ENCODE measurements at places on chromosomes 1 and 21. TPM values are rescaled to one million over a fixed set of nuclear protein-coding genes. Genes with fewer than 3 reads are reported as not detected.

DNA sequence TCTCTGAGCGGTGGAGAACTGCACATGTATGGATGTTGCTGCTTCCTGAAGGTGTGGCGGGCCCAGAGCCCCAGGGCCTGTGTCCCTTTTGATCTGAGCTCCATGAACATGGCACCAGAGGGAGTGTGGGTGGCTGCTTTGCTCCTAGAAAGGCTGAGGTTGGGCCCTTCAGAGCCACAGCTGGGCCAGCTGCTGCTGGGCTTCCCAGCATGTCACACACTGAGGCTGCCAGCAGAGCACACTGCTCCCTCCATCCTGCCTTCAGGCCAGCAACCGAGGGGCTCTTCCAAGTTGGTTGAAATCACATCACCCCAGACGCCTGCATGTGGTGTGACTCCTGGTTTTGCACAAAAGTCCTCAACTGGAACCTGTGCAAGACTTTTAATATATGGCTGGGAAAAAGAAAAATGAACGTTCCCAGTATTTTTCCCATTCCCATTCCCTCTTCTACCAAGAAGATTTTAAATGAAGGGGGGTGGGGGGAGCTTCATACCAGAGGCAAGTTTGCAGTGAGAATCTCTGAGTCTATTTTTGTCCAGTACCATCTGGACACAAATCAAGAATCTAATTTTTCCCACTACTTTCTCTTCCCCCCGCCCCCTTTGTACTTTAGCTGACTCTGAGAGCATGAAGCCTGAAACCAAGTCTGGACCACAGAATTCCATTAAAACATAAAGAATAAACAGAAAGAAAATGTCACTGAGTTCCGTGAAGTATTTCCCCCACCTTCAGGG is 26.2 kb upstream of the NGF start:
- no peak for DNase-seq
- no peaks in the 10 kb centered on the region for H3K36me3 ChIP-seq
- no peaks in the 10 kb centered on the region for H3K27me3 ChIP-seq
- no peak overlapping the region for H3K4me3 ChIP-seq
- H3K27ac ChIP-seq: peak overlapping the region; percentile 17

- DNase-seq: no peak
- H3K4me1 ChIP-seq: no peaks in the 10 kb centered on the region
- H3K4me3 ChIP-seq: no peak overlapping the region
- no peaks in the 10 kb centered on the region for H3K27me3 ChIP-seq
- H3K27ac ChIP-seq: no peak overlapping the region
- no peaks in the 10 kb centered on the region for H3K36me3 ChIP-seq
These were observed 35.1 kb upstream of the SLC30A10 start for GRCh38 chr1:219963432-219963831.

- no peak overlapping the region for H3K4me3 ChIP-seq
- H3K27me3 ChIP-seq: no peaks in the 10 kb centered on the region
- H3K4me1 ChIP-seq: no peaks in the 10 kb centered on the region
- DNase-seq: no peak
These were observed 109.7 kb upstream of the HP1BP3 start for GRCh38 chr1:20896826-20897225.

DNA sequence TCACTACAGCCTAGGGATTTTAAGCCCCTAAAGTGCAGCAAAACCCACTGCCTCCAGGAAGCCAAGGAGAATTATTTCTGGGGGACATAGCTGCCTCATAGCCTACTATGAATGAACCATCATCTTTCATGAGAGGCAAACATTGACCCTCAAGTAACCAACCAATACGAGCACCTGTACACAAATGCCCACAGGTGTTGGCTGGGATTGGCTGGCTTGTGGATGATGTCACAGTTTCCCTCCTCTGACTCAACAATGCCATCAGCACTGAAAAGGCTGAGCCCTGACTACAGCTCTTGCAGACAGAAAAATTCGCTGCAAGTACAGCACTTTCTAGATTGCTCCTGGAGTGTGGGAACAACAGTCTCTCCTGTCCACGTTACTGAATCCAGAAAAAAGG is at the start of gene HMGB4:
HMGB4 (plus strand) TSS at position 301 of the 400 bp plus-strand sequence. CDS start 113 bp downstream, outside the sequence.
- H3K27me3 ChIP-seq: no peaks in the 10 kb centered on the region
- no peak within 1 kb of the TSS for H3K27ac ChIP-seq
- DNase-seq: no peak
- H3K4me1 ChIP-seq: peaks cover 7% of the 10 kb centered on the region
- no peaks in the 10 kb centered on the region for H3K36me3 ChIP-seq
- H3K4me3 ChIP-seq: no peak within 1 kb of the TSS

DNA sequence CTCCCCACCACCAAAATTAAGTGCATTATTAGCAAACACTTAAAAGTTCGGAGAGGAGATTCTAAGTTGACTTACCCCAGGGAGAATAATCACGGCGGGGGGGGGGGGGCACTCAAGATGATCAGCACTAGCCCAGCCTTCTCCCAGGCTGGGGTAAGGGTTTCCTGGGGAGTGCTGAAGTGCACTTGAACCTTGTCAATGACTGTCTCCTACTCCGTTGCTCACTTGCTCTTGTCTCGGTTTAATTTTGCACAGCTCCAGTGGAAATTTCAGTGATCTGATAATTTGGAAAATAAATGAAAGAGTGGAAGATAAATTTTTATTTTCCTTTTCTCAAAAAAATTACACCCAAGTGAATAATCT is 59.2 kb downstream of the PBX1 start:
- no peak overlapping the region for H3K27ac ChIP-seq
- no peak overlapping the region for H3K4me3 ChIP-seq
- H3K36me3 ChIP-seq: no peaks in the 10 kb centered on the region
- DNase-seq: no peak
- H3K27me3 ChIP-seq: no peaks in the 10 kb centered on the region

DNA sequence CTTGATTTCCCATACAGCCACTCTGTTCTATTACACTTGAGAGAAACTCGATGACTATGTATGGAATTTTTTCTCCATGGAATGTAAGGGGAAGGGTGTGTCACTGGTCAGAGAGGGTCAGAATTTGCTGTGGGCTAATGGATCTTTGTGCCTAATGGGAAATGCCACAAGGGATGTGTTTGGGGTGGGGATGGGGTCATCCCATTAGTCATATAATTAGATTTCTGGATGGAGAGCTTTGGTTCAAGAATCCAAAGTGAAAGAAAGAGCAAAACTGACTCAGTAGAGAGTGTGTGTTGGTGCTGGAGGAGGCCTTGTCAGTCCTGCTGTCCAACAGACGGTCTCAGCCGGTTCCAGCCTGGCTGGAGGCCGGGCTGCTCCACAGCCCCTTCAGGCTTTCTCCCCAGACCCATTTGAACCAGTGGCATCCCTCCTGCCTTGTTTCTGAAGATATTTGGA is 86.4 kb downstream of the LAMC2 start:
- H3K27me3 ChIP-seq: no peaks in the 10 kb centered on the region
- DNase-seq: no peak
- no peak overlapping the region for H3K4me3 ChIP-seq
- no peaks in the 10 kb centered on the region for H3K36me3 ChIP-seq
- no peaks in the 10 kb centered on the region for H3K4me1 ChIP-seq
- H3K27ac ChIP-seq: peak overlapping the region; percentile 59

GRCh38 chr1:45512641-45513054 is 9.0 kb downstream of the PRDX1 start:
- peaks cover 98% of the 10 kb centered on the region for H3K36me3 ChIP-seq
- no peaks in the 10 kb centered on the region for H3K27me3 ChIP-seq
- no peak overlapping the region for H3K27ac ChIP-seq
- H3K4me3 ChIP-seq: no peak overlapping the region

GRCh38 chr21:29351691-29352090 is 53.0 kb downstream of the BACH1 start:
- H3K27me3 ChIP-seq: no peaks in the 10 kb centered on the region
- H3K36me3 ChIP-seq: no peaks in the 10 kb centered on the region
- no peak overlapping the region for H3K4me3 ChIP-seq
- DNase-seq: no peak
- no peak overlapping the region for H3K27ac ChIP-seq

DNA sequence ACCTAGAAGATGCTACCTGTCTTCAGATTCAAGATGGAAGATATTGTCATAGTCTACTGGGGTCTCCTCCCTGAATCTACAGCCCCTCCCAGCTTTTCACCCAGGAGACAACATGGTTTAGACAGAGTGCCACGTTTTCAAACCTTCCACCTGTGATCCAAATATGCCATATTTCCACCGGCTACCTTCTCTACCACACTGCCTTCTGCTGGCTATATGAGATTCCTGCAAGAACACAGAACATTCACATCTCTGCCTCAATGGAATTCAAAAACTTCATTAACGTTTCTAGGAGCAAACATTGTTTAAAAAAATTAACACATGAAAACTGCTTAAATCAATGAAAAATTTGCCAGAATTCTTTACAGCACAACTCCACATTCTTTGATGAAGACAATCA is 12.9 kb upstream of the LELP1 start:
- no peak for DNase-seq
- no peaks in the 10 kb centered on the region for H3K27me3 ChIP-seq
- H3K4me1 ChIP-seq: peaks cover 3% of the 10 kb centered on the region
- H3K27ac ChIP-seq: no peak overlapping the region
- H3K4me3 ChIP-seq: no peak overlapping the region

DNA sequence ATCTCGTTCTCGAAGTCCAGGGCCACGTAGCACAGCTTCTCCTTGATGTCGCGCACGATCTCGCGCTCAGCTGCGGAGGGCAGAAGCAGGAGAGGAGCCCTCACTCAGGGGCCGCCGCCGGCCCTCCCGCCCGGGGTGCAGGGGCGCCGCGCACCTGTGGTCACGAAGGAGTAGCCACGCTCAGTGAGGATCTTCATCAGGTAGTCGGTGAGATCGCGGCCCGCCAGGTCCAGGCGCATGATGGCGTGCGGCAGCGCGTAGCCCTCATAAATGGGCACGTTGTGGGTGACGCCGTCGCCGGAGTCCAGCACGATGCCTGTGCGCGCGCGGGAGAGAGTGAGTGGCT is 1.8 kb downstream of the ACTA1 start:
- peaks cover 45% of the 10 kb centered on the region for H3K27me3 ChIP-seq
- no peak for DNase-seq
- no peak overlapping the region for H3K4me3 ChIP-seq
- no peak overlapping the region for H3K27ac ChIP-seq
- peaks cover 21% of the 10 kb centered on the region for H3K4me1 ChIP-seq

GRCh38 chr1:212974711-212975110 is 24.4 kb downstream of the VASH2 start:
- no peaks in the 10 kb centered on the region for H3K4me1 ChIP-seq
- no peaks in the 10 kb centered on the region for H3K36me3 ChIP-seq
- no peak overlapping the region for H3K27ac ChIP-seq
- no peak overlapping the region for H3K4me3 ChIP-seq

DNA sequence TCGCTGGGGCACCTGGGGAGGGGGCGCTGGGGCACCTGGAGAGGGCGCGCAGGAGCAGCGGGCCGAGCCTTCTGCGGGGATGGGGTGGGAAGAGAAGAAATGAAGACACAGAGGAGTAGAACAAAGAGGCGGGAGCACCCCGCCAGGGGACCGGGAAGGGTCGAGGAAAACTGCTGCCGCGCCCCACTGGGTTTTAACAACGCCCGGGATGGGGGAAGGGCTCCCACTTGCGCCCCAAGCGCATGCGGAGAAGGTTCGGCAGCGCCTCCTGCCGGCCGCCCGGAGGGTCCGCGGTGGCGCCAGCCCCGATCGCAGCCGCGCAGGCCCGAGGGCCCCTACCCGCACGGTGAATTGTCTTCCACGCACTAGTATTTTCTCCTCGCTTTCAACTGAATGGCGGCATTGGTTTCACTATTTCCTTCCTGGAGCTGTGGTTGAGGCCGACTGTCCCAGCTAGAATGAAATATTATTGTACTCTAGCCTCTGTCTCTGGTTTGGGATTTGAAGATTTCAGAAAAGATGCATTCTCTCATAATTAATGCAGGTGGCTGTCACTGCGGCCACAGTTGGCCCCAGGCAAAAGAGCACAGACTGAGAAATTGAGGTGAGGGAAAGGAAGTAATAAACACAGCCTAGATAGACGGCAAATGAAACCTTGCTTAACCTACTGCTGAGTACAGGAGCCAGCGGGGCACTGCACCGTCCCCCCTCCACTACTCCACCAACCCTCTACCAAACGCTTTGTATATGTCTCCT is 57.3 kb downstream of the MAB21L3 start:
- peaks cover 14% of the 10 kb centered on the region for H3K4me1 ChIP-seq
- peak overlapping the region; percentile 83 for H3K27ac ChIP-seq
- H3K27me3 ChIP-seq: no peaks in the 10 kb centered on the region
- H3K4me3 ChIP-seq: peak overlapping the region; percentile 37

DNA sequence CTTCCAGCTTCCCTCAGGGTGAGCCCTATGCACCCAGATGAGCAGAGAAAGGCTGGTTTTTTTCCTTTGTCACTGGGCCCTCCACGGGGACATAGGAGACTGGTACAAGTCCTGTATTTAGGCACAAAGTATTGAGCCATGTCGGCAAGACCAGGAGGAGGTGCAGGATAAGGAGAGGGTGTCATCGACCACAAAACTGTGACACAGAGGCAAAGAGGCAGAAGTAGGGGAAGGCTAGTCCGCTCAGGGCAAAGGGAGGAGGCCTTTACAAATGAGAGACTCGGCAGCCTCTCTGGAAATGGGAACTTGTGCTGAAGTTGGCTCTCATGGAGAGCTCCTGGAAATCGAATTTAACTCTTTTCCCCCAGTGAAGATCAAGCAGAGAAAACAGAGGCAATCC is 70.7 kb upstream of the CAMK1G start:
- no peaks in the 10 kb centered on the region for H3K27me3 ChIP-seq
- no peaks in the 10 kb centered on the region for H3K36me3 ChIP-seq
- no peaks in the 10 kb centered on the region for H3K4me1 ChIP-seq
- no peak overlapping the region for H3K27ac ChIP-seq

- peaks cover 17% of the 10 kb centered on the region for H3K4me1 ChIP-seq
- DNase-seq: no peak
These were observed 69.1 kb downstream of the SLC66A1 start for GRCh38 chr1:19381261-19381660.

DNA sequence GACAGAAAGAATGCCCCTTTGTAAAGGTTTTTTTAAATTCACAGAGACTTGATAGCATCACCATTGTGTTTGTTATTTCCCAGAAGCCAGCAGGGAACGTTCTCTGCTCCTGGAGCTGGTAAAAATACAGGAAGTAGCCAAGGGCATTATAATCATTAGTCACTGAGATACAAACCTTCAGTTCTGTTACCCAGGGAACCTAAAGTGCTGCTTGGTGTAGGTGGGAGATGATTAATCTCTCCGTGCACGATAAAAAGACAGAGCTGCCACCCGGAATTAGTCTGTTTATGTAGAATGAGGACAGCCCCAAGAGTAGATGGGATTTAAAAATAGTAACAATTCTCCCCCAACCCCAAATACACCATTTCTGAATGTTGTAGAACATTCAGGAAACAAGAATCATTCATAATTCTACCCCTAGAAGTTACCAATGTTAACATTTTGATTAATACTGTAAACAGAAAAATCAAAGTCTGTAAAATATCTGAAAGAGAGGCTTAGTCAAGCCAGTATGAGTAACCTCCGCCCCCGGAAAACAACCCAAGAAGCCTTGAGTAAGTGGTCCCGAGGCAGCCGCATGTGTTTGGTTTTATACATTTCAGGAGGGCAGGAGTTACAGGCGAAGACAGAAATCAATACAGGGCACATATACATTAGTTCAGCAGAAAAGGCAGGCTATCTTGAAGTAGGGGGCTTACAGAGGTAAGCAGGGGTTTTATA is 45.3 kb upstream of the CTBS start:
- no peaks in the 10 kb centered on the region for H3K27me3 ChIP-seq
- no peaks in the 10 kb centered on the region for H3K36me3 ChIP-seq
- H3K4me1 ChIP-seq: peaks cover 16% of the 10 kb centered on the region
- no peak overlapping the region for H3K4me3 ChIP-seq

GRCh38 chr1:72837781-72838180 is 555.4 kb upstream of the NEGR1 start:
- no peaks in the 10 kb centered on the region for H3K4me1 ChIP-seq
- no peaks in the 10 kb centered on the region for H3K36me3 ChIP-seq
- H3K27ac ChIP-seq: no peak overlapping the region
- no peak overlapping the region for H3K4me3 ChIP-seq
- DNase-seq: no peak

CBS gene
- total RNA-seq: 15.8 TPM

SLC25A34 gene
- total RNA-seq: 1.1 TPM

UQCRH gene
- total RNA-seq: 600 TPM

SYNC gene
- 5.8 TPM for total RNA-seq

CENPF gene
- 23.4 TPM for total RNA-seq

ZNF648 gene
- under 0.01 TPM for total RNA-seq
